ENCODE measurements at places on chromosomes 1 and 21.
A peak's percentile ranks its signal among the peaks of the same experiment; 100 is the strongest.

DNA sequence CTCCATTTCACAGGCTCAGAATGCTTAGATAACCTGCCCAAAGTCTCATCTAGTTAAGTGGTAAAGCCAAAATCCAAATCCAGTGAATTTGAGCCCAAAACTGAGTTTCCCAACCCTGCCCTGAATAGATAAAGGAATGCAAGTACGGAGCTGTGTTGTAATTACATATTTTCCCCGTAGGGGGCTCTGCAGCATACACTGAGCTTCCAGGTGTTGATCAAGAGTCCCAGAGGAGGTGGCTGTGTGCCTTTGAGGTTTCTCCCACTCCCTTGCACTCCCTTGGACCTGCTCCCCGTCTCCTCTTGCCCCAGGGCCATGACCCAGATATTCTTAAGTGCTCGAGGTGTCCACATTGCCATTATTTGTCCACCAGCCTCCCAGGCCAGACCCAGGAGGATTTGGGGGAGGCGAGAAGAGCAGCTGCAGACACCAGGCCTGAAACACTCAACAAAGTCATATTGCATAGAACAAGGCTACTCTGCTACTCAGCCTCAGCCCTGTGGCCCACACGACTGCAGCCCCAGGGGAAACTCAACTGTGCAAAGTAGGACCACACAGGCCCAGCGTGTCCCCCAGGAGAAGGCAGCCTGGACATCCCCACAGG lies 18.4 kb upstream of the LY9 start:
- no peak for DNase-seq

GRCh38 chr1:72371259-72372035 lies 89.1 kb upstream of the NEGR1 start:
- DNase-seq: no peak

GRCh38 chr1:15020943-15021745 lies 132.4 kb upstream of the TMEM51 start:
- no peak for DNase-seq

GRCh38 chr1:15352128-15352957 lies 57.3 kb upstream of the EFHD2 start:
- no peak for DNase-seq

DNA sequence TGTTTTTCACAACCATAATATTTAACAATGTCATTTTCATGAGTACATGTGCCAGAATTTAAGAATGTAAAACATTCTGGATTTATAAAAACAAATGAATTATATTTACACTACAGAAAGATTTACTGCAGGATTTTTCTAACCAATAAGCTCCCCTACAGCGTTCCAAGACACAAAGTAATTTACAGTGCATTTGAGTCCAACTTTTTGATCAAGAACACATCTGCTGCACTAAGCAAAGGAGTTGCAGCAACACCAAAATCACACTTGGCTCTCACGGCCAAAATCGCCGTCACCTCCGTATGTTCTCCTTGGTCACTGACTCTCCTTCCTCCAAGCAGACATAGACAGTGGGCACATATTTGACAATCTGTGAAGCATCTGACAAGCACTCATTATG lies 7.7 kb downstream of the VPS26C start:
- peak; percentile 49 for DNase-seq

DNA sequence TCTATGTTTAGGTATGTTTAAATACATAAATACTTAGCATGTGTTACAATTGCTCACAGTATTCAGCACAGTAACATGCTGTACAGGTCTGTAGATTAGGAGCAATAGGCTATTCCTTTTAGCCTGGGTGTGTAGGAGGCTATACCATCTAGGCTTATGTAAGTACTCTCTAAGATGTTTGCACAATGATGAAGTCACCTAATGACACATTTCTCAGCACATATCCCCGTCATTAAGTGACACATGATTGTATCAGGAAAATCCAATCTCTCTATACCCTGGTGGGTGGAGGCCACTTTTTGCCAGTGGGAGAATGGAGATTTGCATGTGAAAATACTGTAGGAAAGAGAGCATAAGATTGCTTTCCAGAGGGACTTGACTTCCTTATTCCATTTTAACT lies 5.5 kb upstream of the TEDDM1 start:
- no peak for DNase-seq

DNA sequence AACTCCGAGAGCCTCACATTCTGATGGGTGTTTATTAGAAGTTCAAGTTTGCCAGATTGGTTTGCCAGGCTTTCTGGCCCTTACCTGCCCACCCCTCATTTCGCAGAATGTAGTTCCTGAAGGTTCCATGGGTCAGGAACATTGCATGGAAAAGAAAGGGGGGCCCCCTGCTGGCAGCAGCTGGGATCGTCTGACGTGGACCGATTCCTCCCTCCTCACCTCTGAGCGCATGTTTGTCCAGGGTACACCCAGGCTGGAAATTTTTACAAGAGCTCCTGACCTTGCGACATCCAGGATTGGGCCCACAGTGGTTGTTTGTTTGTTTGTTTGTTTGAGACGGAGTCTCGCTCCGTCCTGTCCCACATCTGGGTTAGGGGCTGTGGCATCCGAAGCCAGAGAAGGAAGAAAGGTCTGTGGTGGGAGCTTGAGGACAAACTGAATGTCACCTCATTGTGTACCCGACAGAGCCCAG lies 126.0 kb upstream of the TMEM51 start:
- no peak for DNase-seq

GRCh38 chr1:3356827-3357460 lies 97.5 kb upstream of the ARHGEF16 start:
- no peak for DNase-seq

- DNase-seq: no peak
Measured at GRCh38 chr21:21464684-21465083, 466.5 kb downstream of the NCAM2 start.

DNA sequence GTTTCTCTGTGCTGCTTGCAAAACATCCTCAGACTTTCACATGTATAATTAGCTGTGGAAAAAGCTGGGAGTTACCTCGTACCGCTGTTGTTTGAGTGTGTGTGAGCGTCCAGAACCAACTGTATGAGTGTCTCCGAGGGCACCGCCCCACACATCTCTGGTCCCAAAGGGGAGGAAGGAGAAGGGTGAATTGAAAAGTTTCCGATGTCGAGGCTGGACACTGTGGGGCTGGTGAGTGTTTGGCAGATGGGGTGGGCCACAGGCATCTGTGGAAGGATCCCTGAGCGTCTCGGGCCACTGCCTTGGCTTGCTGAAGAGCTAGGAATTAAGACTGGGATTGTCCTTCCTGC lies 1.2 kb downstream of the ATP2B4 start:
- DNase-seq: no peak

DNA sequence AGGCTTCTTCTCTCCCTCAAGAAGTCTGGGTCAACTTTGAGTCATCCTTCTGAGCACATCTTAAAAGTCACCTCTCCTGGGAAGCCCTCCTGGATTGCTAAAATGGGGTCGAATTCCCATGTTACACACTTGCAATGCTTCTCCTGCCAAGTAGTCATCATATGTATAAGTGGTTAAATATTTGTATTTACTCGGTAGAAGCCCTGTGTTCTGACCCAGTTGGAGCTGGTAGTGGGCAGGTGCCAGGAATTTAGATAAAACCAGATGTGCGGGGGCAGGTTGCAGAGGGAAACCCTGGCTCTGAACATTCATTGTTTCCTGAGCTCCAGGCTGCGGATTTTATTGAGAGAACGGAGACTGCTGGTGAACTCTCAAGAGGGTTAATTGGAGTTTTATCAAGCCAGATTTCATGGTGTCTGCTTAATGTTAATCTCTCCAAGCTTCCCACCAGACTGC lies 52.8 kb upstream of the RPL11 start:
- DNase-seq: no peak

DNA sequence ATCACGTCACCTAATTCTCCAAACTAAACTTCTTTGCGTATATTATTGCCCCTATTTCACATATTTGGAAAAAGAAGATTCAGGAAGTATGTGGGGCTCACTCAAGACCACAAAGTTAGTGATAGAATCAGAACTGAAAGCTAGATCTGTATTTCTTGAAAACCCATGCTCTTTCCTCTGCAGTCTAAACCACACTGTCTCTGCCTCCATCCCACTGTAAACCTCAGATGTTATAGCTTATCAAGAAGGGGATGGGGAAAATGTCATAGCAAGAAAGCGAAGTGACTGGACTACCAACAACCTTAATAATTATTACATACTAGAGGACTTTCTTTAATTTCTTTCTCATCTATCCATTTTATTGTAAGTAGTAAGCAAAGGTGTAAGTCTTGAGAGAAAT lies 257.7 kb upstream of the SGIP1 start:
- DNase-seq: no peak

DNA sequence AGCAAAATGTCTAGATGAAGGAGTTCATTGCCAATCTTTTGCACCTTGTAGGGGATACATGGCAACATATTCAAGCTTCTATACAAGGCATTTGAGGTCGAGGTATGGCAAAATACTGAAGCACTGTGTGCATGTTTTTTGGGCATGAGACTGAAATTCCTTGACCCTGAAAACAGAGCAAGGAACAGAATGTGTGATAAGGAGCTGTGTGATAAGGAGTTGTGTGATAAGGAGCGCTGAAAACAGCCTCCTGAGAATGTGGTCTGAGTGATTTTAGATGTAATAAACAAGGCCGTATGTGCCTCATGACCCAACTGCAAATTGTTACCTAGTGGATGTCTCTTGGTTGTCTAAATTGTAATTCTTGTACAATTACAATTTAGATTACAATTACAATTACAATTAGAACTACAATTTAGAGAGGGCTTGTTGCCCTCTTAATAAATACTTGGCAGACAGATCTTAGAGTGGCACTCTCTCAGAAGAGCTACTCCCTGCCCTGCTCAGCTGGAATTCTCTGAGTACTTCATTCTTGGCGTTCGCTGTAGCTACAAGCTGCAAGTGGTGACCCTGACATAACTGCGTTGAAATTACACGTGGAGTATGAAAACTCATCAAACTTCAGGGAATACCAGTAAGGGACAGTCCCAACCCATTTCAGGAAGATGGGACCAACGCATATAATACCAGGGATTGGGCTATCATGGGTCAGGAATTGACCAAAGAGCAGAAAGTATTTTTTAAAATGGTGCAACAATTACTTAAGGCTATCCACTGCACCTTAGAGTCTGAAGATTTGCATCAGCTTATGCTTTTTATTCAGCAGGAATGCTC lies 20.0 kb upstream of the ITLN1 start:
- DNase-seq: no peak

DNA sequence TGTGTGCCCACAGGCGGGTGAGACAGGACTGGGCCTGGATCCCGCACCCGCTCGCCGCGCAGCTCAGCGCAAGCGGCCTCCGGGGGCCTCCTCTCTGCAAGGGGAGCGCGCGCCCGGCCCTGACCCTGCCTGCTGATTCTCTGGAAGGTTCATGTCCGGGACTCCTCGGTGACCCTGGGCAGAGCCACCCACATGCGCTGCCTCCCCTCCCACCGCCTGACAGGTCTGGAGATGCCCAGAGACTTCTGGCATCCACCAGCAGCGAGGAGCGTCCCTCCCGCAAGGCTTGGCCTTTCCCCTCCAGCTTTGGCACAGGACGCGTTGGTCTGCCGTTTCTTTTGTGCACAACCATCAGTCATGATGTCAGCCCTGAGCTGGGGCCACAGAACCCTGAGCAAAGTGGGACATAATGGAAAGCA lies 42.0 kb upstream of the COL6A2 start:
- DNase-seq: peak; percentile 86

GRCh38 chr21:33268393-33268736 lies 2.2 kb downstream of the IL10RB start:
- no peak for DNase-seq

DNA sequence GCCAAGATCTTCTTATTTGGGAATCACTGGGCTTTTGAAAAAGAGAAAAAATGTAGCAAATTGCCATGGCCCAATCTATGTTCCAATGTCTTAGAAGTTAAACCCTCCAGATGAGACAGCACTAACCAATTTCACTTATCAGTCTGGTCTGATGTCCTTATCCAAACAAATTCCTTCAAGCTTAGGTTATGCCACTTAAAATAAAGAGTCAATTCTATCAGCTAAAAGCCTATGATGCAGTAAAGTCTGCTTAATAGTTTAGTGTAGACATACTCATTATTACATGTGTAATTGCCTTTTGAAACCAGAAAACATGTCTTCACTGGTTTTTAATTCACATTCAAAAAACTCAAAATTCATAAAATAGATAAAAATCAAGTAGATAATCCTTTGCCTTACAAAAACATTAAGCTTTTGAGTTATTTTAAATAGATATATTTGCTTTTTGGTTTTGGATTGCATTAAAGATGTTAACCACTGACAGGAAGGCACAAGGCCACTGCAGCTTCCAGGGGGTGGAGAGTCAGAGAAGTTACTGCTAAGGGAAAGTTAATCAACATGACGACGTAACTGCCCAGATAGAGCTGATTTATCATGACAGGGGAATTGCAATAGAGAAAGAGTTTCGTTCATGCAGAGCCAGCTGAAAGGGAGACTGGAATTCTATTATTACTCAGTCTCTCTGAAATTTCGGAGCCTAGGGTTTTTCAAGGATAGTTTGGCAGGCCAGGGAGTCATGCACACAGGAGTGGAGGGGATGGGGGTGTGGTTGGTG lies 106.1 kb downstream of the MAP3K21 start:
- DNase-seq: no peak

GRCh38 chr1:93374334-93375106 lies 28.8 kb downstream of the DR1 start:
- no peak for DNase-seq

- DNase-seq: no peak
Measured at GRCh38 chr1:7190261-7190660, 405.0 kb downstream of the CAMTA1 start.

GRCh38 chr1:85295006-85295431 lies 18.6 kb upstream of the BCL10 start:
- DNase-seq: peak; percentile 34

DNA sequence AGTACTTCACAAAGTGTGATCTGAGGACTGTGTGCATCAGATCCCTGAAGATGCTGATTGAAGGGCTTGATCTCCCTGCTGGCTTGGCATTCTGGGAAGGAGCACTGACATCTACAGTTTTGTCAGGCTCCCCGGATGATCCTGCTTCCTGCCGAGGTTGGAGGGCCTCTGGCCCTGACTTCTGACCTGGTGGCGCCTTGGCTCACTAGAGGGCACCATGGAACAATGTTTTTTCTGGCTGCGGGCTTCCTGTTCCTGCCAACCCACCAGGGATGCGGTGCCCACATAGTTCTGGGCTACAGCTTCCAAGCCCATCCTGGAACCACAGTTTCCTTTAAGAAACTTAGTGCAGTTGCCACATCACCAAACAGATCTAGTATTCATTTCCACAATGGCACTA lies 38.8 kb upstream of the RASAL2 start:
- DNase-seq: no peak

DNA sequence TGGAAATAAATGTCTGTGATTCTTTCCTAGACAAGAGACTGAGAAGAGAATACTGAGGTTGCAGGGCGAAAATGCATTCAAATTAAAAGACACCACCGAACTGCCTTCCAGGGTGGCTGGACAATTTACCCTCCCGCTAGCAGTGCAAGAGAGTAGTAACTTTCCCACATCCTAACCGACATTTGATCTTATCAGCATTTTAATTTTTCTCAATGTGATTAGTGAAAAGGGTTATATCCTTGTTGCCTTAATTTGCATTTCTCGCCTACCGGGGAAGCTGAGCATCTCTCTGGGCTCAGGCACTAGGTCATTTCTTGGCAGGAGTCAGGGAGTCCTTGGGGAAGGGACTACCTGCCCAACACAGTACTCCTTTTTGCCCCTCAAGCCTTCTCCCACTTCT lies 2.8 kb downstream of the TNFRSF8 start:
- DNase-seq: no peak

Measured in vagina (tissue), 2 donors.